ENCODE measurements at places on chromosomes 5 and 9.
A peak's percentile ranks its signal among the peaks of the same experiment; 100 is the strongest.

DNA sequence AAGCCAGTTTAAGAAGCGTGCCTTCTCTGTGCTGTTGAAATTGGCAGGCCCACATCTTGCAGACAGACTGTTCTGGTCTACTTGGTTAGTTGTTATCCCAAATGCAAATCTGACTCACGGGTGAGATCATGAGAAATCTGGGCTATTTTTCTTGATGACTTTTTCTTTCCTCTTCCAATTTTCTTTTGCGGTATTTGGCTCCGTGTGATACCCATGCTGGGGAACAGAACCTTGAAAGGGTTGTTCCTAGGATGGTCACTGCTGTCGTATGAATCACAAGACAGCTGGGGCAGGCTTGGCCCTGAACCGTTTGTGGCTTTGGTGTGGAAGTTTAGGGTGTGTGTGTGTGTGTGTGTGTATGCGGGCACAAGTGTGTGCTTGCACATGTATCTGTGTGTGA, 24.6 kb downstream of the PDZD2 start:
- DNase-seq = no peak

- DNase-seq = peak; percentile 53
These were observed at the start of gene TRIM7 for GRCh38 chr5:181204826-181205760. TSS of gene TRIM7 (minus strand) at chr5:181205196. CDS start at chr5:181205110, 86 bp downstream.

DNA sequence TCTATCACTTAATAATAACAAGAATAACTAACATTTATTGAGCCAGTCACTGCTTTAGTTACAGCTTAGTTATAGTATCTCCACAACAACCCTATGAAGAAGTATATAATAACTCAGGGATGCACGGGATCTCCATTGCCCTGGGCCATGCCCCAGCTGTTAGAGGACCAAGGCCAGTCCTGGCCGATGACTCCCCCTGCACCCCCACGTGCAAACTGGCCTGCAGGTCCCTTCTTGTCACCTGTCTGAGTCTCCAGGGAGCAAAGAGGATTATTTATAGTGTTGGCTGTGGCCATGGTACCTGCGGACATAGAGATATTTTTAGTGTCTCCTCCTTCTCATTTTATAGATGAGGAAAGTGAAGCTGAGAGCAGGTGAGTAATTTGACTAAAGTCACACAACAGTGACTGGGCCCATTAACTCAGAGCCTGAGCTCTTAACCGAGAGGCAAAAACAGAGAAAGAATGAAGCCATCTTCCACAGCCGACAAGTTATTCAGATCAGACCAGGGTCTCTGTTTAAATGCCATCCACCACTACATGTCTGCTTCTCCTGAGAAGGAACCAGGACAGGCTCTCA, 94.4 kb downstream of the TMEM215 start:
- no peak for DNase-seq

DNA sequence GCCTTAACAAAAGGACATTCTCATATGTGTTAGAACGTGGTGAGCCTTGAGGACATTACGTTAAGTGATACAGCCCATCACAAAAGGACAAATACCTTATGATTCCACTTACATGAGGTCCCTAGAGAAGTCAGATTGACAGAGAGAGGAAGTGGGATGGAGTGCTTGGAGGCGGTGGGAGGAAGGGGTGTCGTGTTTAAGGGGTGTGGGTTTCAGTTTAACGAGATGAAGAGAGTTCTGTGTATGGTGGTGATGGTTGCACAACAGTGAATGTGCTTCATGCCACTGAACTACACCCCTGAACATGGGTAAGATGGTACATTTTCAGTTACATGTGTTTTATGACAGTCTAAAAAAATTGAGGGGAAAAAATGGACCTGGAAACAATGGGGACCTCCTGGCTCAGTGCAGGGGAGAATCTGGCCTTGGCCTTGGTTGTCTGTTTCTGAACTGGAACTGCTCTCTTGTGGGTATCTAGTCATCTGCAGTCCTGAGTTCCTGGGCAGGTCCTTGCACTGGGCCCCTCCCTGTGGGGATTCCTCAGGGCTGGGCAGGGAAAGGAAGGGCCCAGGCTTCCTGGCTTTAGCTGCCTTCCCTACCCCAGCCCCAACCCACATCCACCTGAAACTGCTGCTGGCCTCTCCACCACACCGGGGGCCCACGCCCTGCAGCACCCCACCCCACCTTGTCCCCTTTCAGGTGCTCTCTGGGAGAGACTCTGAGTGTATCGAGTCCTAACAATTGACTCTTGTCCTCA, 17.8 kb downstream of the LRRC8A start:
- no peak for DNase-seq
